Common myeloid progenitor, CD34-positive (primary cell): ENCODE measurements at places on chromosomes 3 and 15.
A peak's percentile ranks its signal among the peaks of the same experiment; 100 is the strongest.

DNA sequence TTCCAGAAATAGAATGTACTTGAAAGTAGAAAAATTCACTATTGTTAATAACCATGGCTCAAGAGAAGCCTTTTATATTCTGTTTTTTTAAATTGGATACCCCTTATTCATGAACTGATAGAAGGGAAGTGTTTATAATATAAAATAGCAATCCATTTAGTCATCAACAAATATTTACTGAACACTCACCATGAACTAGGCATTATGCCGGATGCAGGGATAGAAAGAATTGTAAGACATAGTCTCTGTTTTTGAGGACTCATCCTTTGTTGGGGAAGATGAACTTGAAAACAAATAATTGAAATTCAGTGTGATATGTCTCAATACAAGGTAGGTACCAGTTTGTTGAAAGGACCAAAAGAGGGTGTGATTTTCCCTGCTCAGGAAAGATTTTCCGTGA, 160.9 kb upstream of the SATB1 start:
- no peak for DNase-seq

DNA sequence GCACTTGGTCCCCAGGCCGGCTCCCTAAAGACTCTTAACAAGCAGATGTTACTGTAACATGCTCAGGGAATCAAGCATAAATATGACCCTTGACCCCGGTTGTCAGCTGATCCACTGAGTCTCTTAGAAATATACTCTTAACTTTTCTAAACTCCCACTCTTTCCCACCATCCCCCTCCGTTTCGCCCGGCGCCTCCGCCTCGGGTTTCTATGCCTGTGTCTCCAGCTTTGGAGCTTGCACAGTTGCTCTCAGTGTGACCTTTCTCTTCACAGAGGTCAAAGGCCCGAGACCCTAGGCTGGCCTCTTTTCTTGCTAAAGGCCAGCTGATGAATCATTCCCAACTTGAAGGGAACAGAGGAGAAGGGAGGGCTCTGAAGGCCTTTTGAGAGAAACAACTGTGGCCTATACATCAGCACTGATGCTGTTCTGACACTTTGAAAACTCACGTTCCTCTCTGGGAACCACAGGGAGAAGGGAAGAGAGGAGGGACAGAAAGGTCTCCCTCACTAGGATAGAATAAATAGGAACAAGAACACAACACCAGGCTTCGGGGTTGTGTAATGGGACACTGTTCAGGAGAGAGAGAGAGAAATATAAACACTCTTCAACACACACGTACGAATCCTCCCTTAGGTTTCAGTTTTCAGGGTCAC, 484.5 kb upstream of the NR2F2 start:
- DNase-seq: no peak

DNA sequence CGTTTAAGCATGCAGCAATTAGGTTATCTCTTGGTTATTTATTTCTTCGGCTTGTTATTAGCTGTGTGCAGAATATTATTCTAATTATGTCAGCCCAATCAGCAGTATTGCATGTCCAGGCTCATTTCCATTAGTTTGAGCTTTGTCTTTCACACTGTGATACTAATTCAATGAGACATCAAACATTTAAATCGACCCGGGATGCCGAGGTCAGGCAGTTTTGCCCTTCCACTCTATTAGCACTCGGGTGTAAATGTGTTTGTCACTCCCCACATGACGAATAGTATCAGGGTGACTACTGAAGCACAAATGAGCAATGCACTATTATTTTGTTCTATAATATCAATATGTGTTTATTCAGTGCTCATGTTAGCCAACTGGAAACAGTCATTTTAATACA, 170.9 kb downstream of the ANXA2 start:
- no peak for DNase-seq

- DNase-seq: peak; percentile 11
Measured at GRCh38 chr3:11634081-11634635, 9.6 kb downstream of the VGLL4 start.

- no peak for DNase-seq
Measured at GRCh38 chr3:74591946-74592345, 22.5 kb downstream of the CNTN3 start.

DNA sequence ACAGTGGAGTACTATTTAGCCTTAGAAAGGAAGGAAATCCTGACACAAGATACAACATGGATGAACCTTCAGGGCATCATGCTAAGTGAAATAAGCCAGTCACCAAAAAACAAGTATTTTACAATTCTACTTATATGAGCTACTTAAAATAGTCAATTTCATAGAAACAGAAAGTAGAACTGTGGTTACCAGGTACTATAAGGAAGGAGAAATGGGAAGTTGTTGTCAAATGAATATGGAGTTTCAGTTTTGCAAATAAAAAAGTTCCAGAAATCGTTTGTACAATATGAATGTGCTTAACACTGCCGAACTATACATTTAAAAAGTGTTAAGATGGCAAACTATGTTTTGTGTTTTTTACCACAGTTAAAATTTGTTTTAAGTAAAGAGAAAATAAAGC, 26.8 kb downstream of the TRANK1 start:
- DNase-seq: peak; percentile 75

GRCh38 chr15:44591326-44591725, 54.4 kb downstream of the EIF3J start:
- no peak for DNase-seq

DNA sequence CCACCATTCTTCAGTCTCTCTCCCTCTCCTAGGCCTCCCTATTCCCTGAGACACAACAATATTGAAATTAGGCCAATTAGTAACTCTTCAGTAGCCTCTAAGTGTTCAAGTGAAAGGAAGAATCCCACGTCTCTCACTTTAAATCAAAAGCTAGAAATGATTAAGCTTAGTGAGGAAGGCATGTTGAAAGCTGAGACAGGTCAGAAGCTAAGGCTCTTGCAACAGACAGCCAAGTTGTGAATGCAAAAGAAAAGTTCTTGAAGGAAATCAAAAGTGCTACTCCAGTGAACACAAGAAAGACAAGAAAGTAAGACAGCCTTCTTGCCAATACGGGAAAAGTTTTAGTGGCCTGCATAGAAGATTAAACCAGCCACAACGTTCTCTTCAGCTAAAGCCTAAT, 41.3 kb downstream of the PPM1L start:
- no peak for DNase-seq

GRCh38 chr15:61743345-61743909, 316.8 kb downstream of the VPS13C start:
- no peak for DNase-seq
